Activated CD8-positive, alpha-beta memory T cell treated with anti-CD3 and anti-CD28 coated beads for 1 hour (primary cell): ENCODE measurements at places on chromosomes 11 and 22.

DNA sequence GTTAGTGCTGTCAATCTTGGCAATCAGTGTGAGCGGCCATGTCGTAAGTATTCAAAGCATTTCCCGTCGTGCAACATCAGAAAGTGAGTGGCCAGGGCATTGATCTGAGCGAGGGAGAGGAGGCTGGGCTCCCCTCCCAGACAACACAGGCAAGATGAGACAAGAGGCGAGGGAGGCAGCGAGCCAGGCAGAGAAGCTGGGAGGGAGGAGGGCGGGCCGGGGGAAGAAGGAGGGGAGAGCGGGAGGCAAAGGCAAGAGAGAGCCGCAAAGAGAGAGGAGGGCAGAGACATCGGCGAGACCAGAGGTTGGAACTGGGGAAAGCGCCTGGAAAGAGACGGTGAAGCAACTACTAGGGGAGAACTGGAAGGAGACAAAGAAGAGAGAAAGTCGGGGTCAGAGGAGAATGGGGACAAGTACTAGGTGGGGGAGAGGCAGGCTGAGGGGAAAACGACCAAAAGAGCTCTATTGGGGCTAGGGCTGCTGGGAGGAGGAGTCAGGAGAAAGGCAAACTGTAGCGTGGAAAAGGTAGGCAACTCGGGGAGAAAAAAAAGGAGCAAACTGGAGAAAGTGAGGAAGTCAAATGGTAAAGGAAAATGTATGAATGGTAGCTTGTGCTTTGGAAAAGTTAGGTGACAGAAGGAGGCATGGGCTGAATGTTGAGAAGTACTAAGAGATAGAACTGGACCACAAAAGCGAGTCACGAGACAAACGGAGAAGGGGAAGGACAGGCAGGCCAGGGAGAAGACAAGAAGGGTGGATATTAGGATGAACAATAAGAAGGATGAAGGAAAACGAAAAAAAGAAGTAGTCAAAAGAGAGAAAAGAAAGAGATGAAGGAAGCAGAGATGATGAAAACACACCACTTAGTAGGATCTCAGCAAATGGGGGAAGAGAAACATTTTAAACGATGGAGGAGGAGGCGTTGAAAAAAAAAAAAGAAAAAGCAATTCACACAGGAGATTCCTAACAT lies 130.5 kb upstream of the C11orf58 start:
- no peak for DNase-seq

DNA sequence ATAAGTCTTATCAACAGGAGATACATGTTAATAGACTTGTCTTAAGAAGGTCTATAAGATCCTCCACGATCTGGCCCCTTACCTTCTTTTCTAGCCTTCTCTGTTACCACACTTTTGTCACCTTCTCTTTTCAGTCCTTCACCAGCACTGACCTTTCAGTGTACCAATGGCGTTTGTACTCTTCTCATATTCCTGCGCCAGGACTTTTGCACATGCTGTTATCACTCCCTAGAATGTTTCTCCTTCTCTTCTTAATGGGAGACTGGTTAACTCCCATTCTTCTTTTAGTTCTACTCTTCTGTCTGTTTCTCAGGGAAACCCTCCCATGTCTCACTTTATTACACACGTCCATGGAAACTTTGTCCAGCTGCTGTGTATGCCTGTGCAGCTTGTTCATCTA lies 4.4 kb upstream of the EED start:
- DNase-seq = no peak

DNA sequence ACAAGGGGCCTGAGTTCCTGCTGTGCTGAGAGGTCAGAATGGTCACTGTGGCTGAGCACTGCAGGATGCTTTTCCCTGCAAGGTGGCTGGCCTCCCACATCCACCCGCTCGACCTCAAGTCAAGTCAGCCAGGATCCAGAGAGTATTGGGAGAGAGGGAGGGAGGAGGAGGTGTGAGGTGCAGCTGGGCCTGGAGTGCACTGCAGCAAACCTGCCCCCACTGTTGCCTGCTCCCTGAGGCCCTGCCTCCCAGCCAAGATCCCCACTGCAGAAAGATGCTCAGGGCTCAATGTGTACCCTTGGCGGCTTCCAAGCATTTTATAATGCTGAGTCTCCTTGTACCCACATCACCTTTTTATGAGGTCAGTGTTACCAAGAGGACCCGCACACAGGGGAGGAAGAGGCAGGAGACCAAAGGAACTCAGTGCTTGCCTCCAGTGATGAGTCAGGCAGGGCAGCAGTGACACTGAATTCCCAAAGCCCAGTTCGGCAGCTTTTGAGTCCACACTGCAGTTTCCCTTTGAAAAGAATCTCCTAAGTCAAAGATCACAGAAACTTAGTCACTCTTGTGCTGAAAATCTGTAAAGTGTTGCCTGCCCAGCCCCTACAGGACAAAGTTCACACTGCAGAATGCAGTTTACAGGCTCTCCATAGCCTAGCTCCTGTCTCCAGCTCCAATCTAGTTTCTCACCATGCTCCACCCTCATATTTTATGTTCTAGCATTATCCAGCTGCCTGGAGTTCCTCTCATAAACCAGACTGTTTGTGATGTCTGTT lies 3.1 kb downstream of the ENDOD1 start:
- no peak for DNase-seq

GRCh38 chr11:106457727-106458126 lies 380.3 kb downstream of the AASDHPPT start:
- no peak for DNase-seq

- no peak for DNase-seq
These were observed 57.8 kb upstream of the FIBIN start for GRCh38 chr11:26936109-26936508.

GRCh38 chr11:66970807-66971442 lies 4.2 kb upstream of the C11orf86 start:
- no peak for DNase-seq

DNA sequence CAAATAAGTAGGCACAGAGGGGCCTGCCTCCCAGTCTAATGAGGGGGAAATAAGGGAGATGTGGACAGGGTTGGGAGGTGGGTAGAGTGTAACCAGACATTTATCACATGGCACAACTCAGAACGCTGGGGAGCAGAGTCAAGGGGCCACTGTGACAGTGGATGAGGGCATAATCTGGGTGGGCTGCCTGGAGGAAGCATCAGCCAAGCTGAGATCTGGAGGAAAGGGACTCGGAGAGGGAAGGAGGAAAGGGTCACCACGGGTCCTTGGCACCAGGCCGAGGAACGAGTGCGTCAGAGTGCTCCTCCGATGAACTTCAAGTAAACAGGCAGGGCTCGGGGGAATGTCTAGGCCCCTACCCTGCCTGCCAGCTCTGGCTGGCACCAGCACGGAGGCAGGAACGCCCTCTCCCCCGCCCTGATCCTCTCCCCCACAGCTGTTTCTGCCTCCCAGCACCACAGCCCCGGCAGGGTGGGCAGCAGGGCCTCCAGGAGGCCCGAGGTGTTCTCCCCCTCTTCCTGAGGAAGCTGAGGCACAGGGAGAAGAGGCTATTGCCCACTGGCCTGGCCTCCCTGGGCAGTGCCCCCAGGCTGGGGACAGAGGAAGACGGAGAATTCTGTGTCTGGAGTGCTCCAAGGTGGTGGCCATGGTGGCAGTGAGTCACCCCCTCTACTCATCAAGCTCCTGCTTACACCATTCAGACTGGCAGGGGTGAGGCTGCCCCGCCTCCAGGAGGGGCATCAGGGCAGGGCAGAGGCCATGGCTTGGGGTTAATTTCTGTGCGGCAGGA lies 4.2 kb downstream of the ALDH3B1 start:
- no peak for DNase-seq
